ENCODE measurements at places on chromosomes 5 and 9. TPM values are rescaled to one million over a fixed set of nuclear protein-coding genes. Genes with fewer than 3 reads are reported as not detected.

The GPR21 gene
- 0.65 TPM for total RNA-seq

The MEGF10 gene
- total RNA-seq: not detected

GRCh38 chr5:148259288-148259687 lies 9.3 kb upstream of the SPINK13 start:
- DNase-seq: no peak
- H3K27me3 ChIP-seq: no peaks in the 10 kb centered on the region
- H3K4me3 ChIP-seq: no peak overlapping the region
- no peak overlapping the region for H3K27ac ChIP-seq
- H3K4me1 ChIP-seq: no peaks in the 10 kb centered on the region

GRCh38 chr9:110099236-110100095 lies 108.5 kb downstream of the C9orf152 start:
- H3K4me1 ChIP-seq: peaks cover 51% of the 10 kb centered on the region
- no peak overlapping the region for H3K4me3 ChIP-seq
- no peaks in the 10 kb centered on the region for H3K27me3 ChIP-seq
- peak; percentile 93 for DNase-seq

DNA sequence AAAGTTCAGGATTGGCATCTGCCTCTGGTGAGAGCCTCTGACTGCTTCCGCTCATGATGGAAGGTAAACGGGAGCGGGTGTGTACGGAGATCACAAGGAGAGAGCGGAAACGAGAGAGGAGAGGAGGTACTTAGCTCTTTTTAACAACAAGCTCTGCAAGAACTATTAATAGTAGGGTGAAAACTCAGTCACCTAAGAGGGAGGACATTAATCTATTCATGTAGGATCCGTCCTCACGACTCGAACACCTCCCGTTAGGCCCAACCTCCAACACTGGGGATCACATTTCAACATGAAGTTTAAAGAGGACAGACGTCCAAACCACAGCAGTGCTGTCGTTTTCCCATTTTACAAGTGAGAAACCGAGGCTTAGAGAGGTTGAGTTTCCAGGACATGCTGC lies 173.7 kb downstream of the SLC28A3 start:
- peaks cover 24% of the 10 kb centered on the region for H3K4me1 ChIP-seq
- H3K27ac ChIP-seq: no peak overlapping the region
- no peak overlapping the region for H3K4me3 ChIP-seq
- no peaks in the 10 kb centered on the region for H3K36me3 ChIP-seq
- no peak for DNase-seq
- H3K27me3 ChIP-seq: no peaks in the 10 kb centered on the region

The TMEM232 gene
- 1.3 TPM for total RNA-seq

The SPATA6L gene
- 0.65 TPM for total RNA-seq

- DNase-seq: no peak
- H3K4me1 ChIP-seq: no peaks in the 10 kb centered on the region
- H3K27me3 ChIP-seq: no peaks in the 10 kb centered on the region
- no peaks in the 10 kb centered on the region for H3K36me3 ChIP-seq
- no peak overlapping the region for H3K27ac ChIP-seq
- H3K4me3 ChIP-seq: no peak overlapping the region
Observed at GRCh38 chr9:91963711-91964240, 13.7 kb upstream of the ROR2 start.

The SLC1A3 gene
- total RNA-seq: 2.5 TPM
